Cerebellar cortex (tissue), 1 donor: ENCODE measurements at places on chromosomes 7 and 10.

- no peak for DNase-seq
Measured at GRCh38 chr10:105473170-105473569, 832.1 kb downstream of the SORCS3 start.

- no peak for DNase-seq
Measured at GRCh38 chr10:13911821-13912520, 325.2 kb downstream of the PRPF18 start.

DNA sequence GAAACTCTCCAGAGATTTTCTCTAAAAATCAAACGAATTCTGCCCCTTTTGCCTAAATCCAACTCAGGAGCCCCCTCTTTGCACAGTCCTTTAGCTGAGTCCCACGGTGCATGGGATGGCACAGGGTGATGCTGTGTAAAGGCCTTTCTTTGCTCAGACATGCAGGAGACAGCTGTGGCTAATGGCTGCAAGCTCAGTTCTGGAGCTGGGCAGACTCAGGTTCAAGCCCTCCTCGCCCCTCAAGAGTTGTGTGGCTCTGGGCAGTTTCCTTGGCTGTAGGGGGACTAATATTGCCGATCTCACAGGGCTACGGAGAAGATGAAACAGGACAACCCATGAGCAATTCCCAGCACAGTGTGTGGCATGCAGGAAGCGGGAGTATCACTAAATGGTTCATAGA, 42.6 kb downstream of the CLEC2L start:
- DNase-seq: no peak

GRCh38 chr7:100721505-100721812, 1.2 kb downstream of the EPO start:
- DNase-seq: no peak

DNA sequence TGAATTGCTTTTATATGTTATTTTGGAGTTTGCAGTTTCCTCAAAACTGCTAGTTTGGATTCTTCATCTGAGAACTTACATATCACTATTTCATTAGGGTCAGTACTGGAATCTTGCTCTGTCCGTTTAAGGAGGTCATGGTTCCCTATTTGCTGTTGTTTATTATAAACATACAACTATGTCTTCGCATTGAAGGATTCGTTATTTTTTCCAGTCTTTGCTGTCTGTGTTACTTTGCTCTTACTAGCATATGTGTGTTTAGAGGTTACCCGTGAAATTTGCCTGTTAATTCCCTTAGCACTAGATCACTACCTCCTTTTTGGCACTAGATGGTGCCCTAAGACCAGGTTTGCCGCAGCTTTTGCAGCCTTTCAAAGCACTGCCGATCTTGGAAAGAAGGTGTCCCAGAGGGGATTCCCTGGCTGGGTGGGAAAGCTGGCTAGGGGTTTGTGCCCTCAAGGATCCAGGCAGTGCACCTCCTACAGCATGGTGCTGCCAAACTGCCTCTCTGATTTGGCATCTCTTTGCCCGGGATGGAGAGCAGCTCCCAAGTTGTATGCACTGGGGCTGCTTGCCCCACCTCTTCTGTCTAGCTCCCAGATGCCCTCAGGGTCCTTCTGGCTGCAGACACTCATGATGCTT, 103.1 kb upstream of the APBB1IP start:
- peak; percentile 36 for DNase-seq

GRCh38 chr7:29988424-29989256, 961 bp downstream of the SCRN1 start:
- peak; percentile 79 for DNase-seq

- no peak for DNase-seq
Measured at GRCh38 chr10:88508796-88509195, 74.3 kb downstream of the RNLS start.

- DNase-seq: no peak
Measured at GRCh38 chr7:22628112-22628511, 98.9 kb upstream of the IL6 start.

- peak; percentile 94 for DNase-seq
Measured at GRCh38 chr10:60964257-60965235, 20.6 kb upstream of the RHOBTB1 start.

DNA sequence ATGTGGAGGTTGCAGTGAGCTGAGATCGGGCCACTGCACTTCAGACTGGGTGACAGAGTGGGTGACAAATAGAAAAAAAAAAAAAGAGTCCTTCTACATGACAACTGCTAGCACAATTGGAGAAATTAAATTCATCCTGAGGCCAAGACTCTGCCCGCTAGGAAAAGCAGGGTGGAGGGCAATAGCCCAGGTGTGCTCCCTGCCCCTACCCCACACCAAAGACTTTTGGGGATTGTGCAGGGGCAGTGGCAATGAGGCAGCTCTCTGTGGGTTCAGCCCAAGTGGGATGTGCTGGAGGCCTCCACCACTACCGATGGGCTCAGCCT, 61.3 kb downstream of the TMEM209 start:
- DNase-seq: no peak

GRCh38 chr10:12471135-12471534, 121.8 kb downstream of the CAMK1D start:
- no peak for DNase-seq

GRCh38 chr7:151875942-151876898, 695 bp downstream of the PRKAG2 start:
- DNase-seq: peak; percentile 69

GRCh38 chr7:22577470-22578001, 77.5 kb upstream of the STEAP1B start:
- DNase-seq: no peak

DNA sequence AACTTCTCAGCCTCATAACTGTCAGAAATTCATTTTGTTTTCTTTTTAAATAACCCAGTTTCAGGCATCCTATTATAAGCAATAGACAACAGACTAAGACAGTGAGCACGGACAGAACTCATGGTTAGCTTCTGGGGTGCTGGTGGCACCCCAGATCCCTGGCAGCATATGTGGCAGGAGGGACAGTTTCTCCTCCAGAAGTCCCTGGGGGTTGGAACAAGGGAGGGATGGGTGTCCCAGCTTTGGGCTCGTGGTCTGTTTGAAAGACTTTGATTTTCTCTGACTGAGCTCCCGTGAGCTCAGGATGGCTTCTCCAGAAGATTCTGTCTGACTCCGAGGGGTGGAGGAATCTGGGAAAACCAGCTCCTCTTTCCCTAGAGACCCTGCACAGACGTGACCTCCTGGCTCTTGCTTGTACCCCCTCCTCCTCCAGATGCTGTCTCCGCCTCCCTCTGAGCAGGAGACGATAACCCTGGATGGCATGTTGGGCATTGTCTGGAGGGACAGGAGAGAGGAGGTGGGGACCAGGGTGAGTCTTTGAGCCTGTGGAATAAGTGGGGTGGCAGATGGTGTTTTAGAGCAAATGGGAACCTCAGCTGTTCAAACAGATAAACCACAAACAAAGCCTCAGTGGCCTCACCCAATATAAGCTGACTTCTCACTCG, 421.1 kb downstream of the GLRX3 start:
- no peak for DNase-seq

DNA sequence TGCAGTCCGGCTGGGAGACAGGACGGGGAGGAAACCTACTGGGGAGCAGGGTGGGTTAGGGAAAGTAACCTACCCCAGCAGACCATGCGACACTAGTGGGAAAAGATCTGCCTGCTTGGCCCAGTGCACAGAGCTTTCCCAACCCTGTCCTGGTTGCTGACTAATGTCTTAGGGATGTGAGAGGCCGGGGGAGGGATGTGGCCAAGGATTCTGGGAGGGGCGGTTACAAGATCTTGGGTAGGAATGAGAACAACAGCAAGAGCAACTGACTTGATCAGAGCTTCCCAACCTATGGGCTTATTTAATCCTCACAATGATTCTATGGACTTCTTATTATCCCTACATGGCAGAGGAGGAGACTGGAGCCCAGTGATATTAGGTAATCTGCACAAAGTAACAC, 24.0 kb upstream of the EIF5AL1 start:
- DNase-seq: no peak

GRCh38 chr10:111598433-111599059, 521.7 kb downstream of the ADRA2A start:
- peak; percentile 46 for DNase-seq

GRCh38 chr7:91299952-91300775, 35.9 kb downstream of the FZD1 start:
- DNase-seq: no peak

GRCh38 chr7:101814081-101814990, 3.1 kb upstream of the CUX1 start:
- DNase-seq: no peak

GRCh38 chr10:29630205-29631048, 4.3 kb downstream of the SVIL start:
- no peak for DNase-seq

DNA sequence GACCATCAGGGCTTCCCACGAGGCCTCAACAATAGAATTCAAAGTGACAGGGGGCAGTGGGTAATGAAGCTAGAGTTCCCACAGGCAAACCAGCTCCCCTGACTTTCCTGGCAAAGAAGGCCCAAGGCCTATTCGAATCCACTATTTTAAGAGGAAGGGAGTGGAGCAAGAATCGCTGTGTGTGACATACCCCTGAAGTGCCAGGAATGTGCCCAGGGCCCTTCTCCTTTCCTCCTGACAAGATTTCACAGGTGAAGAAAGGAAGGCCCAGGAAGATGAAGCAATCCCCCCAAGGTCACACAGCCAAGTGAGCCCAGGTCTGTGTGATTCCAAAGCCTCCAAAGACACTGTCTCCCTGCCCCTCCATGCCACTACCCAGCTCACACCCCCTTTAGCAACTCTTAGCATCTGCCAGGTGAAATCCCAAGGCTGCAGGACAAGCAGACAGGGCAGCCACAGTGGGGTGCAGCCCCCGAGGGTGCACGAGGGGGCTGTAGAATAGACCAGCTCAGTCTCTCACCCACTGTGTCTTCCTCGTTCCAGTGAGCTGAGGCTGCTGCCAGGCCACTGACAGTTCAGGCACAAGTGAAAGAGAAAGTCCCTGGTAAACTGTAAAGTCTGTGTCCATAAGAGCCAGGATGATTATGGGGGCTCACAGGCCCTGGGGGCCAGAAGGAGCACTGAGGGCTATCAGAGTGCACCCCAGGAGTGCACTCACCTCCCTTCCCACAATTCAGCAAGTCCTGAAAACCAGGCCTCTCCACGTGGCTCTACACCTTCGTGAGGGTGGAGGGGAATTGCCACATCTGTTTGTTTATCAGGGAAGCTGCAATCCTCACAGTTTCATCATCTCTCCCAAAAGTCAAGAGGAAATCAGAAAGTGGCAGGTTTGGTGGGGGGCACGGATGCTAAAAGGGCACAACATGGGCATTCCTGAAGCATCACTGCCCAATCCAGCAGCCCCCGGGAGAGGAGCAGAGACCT, 70.8 kb upstream of the ZMIZ1 start:
- no peak for DNase-seq

- no peak for DNase-seq
Measured at GRCh38 chr10:105188737-105189462, 547.8 kb downstream of the SORCS3 start.

DNA sequence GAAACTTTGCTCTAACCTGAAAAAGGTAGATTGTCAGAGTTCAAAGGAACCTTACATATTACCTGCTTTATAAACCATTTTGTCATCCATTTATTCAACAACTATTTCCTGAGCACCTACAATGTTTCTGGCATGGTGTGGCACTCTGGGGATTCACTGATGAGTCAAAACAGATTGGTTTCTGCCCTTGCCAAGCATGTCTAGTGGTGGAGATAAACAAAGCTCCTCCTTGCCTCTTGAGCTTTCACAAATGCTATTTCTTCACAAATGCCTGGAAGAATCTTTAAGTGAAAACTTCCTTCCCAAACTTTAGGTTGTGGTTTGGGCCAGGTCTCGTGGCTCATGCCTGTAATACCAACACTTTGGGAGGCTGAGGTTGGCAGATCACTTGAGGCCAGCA, 85.1 kb upstream of the RELN start:
- DNase-seq: no peak

GRCh38 chr7:132406039-132406438, 170.2 kb downstream of the PLXNA4 start:
- no peak for DNase-seq

GRCh38 chr10:29163746-29164145, 125.1 kb upstream of the LYZL1 start:
- no peak for DNase-seq

DNA sequence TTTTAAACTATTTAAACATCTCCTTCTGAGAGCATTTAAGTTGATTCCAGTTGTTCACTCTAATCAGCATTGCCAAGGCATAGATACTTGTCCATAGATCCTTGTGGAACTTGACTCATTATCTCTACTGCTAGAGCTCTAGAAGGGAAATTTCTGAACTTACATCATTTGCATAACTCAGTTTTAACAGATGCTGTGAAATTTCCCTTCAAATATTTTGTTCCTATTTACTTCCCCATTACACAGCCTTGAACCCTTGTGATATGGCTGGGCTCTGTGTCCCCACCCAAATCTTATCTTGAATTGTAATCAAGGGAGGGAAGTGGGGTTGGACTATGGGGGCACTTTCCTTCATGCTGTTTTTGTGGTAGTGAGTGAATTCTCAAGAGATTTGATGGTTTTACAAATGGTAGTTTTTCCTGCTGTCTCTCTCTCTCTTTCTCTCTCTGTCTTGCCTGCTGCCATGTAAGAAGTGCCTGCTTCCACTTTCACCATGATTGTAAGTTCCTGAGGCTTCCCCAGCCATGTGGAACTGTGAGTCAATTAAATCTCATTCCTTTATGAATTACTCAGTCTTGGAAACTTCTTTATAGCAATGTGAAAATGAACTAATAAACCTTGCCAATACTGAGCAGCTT, 25.4 kb downstream of the INSIG1 start:
- DNase-seq: no peak

GRCh38 chr10:49381111-49381900, 14.6 kb downstream of the DRGX start:
- DNase-seq: no peak

DNA sequence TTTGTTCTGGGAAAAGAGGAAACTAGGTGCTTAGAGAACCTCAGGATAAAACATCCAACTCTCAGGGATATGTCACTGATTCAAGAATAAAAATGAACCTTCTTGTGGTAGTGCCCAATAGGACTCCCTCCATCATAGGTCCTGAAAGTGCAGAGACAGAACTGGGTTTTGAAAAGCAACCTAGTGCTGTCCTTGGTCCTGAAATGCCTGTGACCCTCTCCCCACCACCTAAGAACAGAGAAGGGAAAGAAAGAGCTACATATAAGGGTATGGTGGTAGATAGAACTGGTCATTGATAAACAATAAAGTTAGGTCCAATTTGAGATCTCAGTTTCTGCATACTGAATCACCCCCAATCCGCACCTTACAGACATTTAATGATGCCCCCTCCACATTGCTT, 953.3 kb downstream of the XPNPEP1 start:
- no peak for DNase-seq

DNA sequence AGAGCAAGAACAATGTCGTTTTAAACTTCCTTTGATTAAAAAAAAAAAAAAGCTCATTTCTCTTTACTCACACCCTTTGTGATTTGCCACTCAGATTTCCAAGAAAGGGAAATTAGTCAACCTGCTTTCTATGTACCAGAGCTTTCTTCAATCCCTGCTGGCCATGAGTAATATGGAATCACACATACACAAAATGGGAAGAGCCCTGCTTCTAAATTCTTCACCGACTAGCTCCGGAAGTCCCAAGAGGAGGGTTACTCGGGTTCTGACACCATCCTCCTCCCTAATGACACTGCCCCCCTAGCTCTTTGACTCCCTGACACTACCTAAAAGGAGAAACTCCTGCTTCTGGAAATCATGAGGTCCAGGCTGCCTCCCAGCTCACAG, 81.8 kb upstream of the SFMBT2 start:
- no peak for DNase-seq

- no peak for DNase-seq
Measured at GRCh38 chr7:69674701-69675182, 76.5 kb downstream of the AUTS2 start.

- peak; percentile 14 for DNase-seq
Measured at GRCh38 chr7:104643587-104644217, 315.3 kb downstream of the LHFPL3 start.

GRCh38 chr7:149728491-149729375, 44.7 kb downstream of the ZNF467 start:
- no peak for DNase-seq

- DNase-seq: no peak
Measured at GRCh38 chr7:128894101-128894440, 16.4 kb downstream of the KCP start.
